Activated CD4-positive, alpha-beta T cell treated with anti-CD3 and anti-CD28 coated beads for 36 hours (primary cell): ENCODE measurements at places on chromosomes 5 and 9.

DNA sequence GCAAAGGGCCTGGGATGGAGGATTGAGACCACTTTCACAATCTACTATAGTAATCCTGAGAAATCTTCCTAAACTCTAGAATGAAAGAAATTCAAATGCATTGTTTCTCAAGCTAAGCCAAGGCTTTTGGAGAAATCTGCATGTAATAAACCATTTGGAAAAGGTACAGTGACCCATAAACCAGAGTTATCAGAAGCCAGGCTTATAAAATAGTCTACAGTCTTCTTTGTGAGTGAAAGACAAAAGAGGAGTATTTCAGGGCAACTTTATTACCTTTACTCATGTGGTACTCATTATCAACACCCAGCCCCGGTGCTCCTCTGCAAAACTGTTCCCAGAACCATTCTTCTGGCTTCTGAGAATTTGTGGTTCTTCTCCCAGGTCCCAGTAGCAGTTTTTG is 87.0 kb downstream of the GALNT10 start:
- DNase-seq: no peak

DNA sequence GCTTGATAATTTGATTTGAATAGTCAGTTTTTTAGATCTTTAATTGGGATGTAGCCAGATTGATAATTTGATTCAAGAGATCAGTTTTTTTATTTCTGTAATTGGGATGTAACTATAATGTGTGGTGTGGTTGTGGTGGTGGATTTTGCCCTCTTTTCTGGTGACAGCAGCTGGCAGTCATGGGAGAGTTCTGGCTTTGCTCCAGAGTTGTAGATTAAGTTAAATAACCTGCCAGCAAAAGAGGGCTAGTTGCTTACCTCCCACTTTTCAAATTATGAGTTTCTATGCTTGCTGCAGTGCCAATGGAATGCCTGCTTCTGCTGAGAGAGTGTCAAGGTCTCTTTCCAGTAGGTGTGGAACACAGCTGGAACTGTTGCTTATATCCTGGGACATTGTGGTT is 315.1 kb downstream of the CCDC171 start:
- DNase-seq: no peak

- peak; percentile 53 for DNase-seq
These were observed 60.8 kb downstream of the FOXD1 start for GRCh38 chr5:73387601-73388305.

DNA sequence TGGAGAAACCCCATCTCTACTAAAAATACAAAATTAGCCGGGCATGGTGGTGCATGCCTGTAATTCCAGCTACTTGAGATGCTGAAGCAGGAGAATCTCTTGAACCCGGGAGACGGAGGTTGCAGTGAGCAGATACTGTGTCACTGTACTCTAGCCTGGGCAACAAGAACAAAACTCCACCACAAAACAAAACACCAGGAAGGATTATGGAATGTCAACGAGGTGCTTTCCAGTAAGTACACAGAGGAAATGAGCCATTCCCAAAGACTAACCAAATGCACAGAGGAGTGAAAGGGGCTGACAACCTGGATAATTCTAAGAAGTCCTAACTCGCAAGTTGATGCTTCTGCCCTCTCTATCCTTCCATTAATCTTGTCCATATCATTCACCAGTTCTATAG is 126.1 kb upstream of the RETREG1 start:
- no peak for DNase-seq

- DNase-seq: no peak
These were observed 174.3 kb downstream of the TAF11L14 start for GRCh38 chr5:17808566-17808965.

DNA sequence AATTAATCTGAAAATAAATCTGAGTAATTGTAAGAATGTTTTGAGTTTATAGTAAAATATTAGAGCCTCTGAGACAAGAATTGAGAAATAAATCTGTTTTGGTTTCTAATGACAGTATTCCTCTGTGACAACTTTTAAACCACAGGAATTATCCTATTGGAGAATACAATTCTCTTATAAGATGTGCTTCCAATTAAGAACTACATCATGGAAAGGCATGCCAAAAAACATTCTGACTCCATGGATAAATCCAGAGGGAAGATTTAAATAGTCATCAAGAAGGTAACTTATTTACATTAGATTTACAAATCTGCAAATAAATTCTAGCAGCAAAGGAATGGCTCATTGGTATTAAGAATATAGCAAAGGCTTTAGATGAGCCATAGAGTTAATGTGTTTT is 178.3 kb upstream of the ACOT12 start:
- DNase-seq: no peak

DNA sequence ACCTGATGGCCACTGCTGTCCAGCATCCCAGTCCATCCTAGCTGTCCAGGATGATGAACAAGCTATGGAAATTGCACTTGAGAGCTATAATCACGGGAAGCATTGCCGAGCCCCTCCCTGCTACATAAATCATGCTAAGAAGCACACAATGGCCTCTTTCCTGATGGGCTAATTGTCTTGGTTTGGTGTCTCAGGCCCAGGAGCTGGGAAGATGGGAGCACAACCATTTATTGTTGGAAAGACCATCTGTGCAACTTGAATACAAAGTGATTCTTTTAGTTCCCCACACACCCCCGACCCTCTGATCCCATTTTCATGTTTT is 80.4 kb downstream of the RGS3 start:
- DNase-seq: no peak

DNA sequence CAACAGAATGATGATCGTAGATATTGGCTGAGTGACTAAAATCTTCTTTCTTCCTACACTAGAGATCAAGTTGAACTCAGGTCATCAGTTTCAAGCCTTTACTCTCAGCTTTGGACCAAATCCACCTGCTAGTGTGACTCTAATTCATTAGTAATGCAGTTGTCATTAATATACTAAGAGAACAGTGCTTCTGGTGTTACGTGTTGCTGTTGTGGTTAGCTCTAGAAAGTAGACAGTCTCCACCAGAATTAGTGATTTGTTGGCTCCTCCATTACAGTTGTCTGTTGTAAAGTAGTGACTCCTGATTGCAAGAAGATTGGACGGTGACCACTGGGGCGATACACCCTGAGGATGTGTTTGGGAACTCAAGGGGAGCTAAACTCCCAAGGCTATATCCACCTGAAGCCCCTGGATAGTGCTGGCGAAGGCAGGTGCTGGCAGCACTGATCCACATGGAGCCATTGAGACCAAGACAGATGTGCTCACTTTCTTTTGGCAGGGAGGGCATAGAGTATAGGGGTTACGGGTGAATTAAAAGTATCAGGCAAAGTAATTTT is 3.1 kb downstream of the CAMK4 start:
- no peak for DNase-seq

GRCh38 chr5:4551034-4551433 is 589.1 kb upstream of the ADAMTS16 start:
- no peak for DNase-seq

GRCh38 chr5:880816-881550 is 11.6 kb downstream of the BRD9 start:
- DNase-seq: no peak

GRCh38 chr9:9874270-9874669 is 738.5 kb downstream of the PTPRD start:
- DNase-seq: no peak

DNA sequence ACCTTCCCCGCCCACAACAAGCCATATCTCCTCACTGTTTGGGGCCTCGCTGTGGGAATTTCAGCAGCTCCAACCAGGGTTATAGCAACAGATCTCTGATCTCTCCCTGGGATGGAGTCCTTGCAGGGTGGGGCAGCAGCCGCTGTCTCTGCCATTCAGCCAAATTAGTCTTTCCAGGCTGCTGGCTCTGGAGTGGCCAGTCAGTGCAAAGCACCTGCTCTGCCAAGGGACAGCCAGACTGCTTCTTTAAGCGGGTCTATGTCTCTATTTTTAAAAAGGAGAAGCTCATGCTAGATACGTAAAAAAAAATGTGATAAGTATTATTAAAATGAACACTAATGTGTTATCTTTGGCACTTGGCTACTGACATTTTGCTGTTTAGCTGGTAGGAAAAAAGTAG is 380.2 kb downstream of the CDH10 start:
- DNase-seq: no peak

GRCh38 chr9:131739133-131739958 is 530 bp downstream of the RAPGEF1 start:
- DNase-seq: peak; percentile 73

GRCh38 chr5:133821311-133821741 is 147.1 kb downstream of the C5orf15 start:
- DNase-seq: no peak

DNA sequence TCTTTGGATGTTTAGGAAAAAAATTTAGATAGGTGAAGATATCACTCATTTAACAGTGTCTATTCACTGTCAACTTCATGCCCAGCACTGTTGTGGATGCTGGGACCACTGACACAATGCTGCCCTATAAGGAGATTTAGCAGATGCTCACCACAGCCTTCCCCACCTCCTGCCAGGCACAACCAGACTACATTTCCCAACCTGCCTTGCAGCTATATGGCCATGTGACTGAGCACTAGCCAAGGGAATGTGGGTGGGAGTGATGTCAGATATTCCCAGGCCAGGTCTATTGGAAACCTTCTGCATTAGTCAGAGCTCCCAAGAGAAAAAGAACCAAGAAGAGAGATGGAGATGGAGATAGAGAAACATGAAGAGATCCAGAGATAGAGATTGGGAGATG is 302.6 kb upstream of the TAS2R1 start:
- DNase-seq: no peak

DNA sequence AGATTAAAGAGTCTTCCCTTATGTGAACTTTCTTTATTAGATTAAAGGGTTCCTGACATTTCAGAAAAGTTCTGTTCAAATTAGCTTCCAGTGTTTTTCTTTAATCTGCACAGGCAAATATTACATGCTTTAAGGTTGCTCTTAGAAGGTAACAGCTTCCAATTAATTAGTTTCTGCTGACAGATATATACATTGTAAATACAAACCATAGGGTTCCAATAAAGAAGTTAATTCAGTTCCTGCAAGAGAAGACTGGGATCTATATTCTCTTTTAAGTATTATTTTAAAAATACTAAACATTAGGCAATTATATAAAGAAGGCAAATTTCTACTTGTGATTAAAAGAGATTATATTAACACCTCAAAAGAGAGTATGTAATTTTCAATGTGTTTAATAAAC is 795.7 kb downstream of the MAT2B start:
- no peak for DNase-seq

DNA sequence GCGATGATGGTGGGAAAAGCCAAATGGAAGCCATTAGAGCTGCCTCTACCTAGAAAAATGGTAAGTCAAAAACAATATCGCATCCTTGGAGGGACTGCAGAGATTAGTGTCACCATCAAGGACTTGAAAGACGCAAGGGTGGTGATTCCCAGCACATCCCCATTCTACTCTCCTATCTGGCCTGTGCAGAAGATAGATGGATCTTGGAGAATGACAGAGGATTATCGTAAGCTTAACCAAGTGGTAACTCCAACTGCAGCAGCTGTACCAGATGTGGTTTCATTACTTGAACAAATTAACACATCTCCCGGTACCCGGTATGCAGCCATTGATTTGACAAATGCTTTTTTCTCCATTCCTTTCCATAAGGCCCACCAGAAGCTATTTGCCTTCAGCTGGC is 23.8 kb downstream of the ERP44 start:
- no peak for DNase-seq

DNA sequence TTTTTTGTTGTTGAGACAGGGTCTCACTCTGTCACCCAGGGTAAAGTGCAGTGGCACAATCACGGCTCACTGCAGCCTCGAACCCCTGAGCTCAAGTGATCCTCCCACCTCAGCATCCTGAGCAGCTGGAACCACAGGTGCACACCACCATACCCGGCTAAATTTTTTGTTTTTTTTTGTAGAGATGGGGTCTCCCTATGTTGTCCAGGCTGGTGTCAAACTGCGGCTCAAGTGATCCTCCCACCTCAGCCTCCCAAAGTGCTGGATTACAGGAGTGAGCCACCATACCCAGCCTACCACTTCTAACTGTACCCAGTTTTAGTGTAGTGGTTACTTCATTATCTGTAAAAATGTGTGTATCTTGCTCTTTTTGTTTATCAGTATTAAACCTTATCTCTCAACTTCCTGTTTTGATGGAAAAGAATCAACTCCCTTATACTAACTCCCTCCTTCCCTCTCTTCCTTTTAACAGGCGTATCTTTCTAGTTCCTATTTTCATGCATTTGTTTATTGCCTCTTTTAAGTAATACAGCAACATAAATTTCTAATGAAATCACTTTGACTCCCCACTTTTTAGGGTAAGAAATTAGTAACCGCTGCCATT is 33.1 kb downstream of the GRAMD2B start:
- DNase-seq: no peak

GRCh38 chr5:124909734-124910133 is 163.3 kb upstream of the ZNF608 start:
- DNase-seq: no peak

GRCh38 chr5:95709967-95710650 is 21.0 kb upstream of the RHOBTB3 start:
- no peak for DNase-seq

DNA sequence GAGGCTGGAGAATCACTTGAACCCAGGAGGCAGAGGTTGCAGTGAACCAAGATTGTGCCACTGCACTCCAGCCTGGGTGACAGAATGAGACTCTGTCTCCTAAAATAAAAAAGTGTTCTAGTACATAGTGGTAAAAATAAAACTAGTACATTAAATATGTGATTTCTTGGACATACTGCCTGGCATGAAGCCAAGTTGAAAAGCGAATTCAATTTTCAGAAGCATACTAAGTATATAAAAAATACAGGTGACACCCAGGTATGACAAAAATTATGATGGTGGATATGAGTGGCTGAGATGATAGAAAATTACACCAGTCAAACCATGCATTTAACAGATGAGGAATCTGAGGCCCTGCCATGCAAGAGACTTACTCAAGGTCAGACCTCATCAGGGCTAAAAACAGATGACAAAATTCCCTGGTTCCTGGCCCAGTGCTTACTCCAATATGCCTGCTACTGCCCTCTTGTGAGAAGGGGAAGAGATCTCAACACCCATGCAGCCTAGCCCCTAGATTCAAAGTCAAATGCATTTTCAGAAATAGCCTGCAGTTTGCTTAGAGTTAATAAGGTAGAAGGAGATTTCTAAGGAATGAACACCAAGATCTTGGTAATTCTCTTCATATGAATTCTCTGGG is 46.6 kb upstream of the GNPDA1 start:
- no peak for DNase-seq

- DNase-seq: peak; percentile 10
These were observed 36.6 kb downstream of the CTNNA1 start for GRCh38 chr5:138789771-138790242.

- DNase-seq: peak; percentile 80
These were observed 31.2 kb downstream of the SEMA4D start for GRCh38 chr9:89466451-89467277.

DNA sequence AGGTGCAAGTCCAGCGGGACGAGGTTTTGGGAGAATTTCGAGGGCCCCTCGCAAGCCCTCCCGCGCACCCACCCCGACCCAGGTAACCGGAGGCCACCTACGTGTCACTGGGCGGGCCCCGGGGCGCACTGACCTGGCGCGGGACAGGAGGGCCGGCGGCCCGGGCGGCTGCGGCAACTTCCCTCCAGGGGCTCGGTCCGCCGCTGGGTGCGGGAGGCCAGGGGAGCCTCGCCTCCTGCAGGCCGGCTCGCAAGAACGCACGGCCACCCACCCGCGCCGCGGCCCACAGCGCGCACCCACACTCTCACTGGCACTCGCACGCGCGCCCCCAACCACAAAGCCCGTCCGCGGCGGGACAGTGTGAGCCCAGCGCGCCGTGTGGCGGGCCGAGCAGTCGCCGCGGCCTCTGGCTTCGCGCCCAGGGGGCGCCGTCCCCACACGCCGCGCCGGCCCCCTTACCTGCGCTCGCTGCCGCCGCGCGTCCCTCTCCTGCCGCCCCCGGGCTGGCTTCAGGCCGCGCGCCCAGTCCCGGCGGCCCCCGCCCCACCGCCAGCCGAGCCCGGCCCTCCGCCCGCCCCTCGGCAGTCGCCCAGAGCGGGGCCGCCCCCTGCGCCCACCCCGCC is 451 bp downstream of the LPAR1 start:
- DNase-seq: peak; percentile 16
